ENCODE measurements at places on chromosomes 1 and 21.

- DNase-seq = no peak
These were observed 19.5 kb downstream of the STK40 start for GRCh38 chr1:36366091-36366661.

- DNase-seq = no peak
These were observed 27.1 kb upstream of the DISP1 start for GRCh38 chr1:222787729-222788128.

GRCh38 chr1:3052501-3052900 is 16.5 kb upstream of the PRDM16 start:
- no peak for DNase-seq

- no peak for DNase-seq
These were observed 13.4 kb downstream of the ABCG1 start for GRCh38 chr21:42232176-42232825.

DNA sequence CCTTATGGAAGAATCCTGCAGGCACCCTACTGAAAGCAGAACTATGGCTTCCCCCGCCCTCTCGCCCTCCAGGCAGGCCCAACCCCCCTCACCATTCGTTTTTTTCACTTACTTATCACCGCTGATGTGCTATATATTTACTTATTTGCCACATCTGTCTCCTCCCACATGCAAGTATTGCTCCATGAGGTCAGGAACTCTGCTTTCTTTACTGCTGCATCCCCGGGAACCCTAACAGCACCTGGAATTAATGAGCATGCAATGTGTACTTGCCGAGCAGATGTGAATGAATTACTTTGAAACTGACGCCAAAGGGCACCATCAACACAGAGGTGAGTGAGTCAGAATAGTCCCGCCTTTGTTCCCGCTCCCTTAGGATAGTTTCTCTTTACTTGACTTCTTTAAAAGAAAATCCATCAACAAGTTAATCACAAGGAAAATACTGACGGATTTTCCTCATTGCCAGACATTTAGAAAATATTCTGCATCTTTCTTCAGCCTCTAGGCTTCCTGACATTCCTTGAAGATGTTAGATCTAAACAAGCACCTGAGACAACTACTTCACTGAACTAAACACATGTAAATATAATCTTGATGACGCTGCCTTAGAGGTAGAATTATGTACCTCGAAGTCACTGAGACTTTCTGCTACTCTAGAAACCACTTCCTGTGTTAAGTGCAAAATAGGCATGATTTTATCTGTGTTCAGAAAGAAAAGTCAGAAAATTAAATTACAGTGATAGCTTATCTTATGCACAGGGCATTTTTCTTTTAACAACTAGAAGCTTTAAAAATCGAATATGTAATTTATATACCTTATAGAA is 17.5 kb upstream of the RAB4A start:
- no peak for DNase-seq

DNA sequence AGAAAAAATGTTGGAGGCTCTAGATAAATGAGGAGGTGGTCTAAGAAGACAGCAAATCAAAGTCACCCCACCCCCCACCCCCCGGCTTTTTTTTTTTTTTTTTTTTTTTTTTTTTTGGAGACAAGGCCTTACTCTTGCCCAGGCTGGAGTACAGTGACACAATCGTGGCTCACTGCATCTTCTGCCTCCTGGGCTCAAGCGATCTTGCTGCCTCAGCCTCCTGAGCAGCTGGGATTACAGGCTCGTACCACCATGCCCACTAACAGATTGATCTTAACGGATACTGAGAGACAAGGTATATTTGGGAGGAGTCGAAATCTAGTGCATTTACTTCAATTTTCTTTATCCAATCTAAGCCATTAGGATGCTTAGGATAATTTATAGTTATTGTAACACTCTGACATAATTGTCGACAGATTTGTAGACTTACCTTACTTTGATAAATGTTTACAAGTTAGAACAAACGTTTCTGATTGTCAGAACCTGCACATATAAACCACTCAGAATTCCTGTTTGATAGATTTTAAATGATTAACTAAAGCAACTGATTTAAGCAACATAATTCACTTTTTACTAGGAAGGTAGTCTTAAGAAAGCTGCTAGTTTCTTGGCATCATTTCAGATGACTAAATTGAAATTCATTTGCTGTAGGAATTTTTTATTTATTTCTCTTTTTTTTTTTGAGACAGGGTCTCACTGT is 33.7 kb upstream of the NBL1 start:
- DNase-seq = no peak

GRCh38 chr1:226787638-226788037 is 48.6 kb upstream of the ITPKB start:
- no peak for DNase-seq

- DNase-seq = no peak
These were observed 21.8 kb downstream of the PLCH2 start for GRCh38 chr1:2497891-2498290.
